ENCODE measurements at places on chromosomes 3 and 15.

DNA sequence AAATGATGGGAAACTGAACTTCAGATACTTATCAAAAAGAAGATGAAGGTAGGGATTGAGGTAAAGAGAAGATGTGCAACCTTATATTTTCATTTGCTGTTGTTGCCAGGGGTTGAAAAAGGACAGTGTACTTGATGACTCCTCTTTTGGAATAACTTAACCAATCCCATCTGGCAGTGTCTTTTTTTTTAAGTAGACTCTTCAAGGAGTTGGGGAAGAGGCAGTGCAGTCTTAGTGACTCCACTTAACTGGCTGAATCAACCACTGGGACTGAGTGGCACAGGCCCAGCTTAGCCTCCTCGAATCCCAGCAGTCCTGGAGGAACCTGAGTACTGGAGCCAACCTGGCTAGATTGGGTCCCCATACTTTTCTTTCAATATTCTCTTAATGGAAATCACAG lies 27.3 kb upstream of the FILIP1L start:
- no peak for DNase-seq

DNA sequence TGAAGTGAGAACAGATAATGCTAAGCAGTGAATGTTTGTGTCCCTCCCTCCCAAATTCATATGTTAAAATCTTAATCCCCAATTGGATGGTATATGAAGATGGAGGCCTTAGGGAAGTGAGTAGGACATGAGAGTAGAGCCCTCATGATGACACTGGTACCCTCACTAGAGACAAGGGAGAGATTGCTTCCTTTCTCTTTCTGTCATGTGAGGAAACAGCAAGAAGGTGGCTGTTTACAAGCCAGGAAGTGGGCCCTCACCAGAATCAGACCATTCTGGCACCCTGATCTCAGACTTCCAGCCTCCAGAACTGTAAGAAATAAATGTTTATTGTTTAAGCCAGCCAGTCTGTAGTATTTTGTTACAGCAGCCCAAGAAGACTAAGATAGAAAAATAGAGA lies 209.5 kb downstream of the SATB1 start:
- no peak for DNase-seq

DNA sequence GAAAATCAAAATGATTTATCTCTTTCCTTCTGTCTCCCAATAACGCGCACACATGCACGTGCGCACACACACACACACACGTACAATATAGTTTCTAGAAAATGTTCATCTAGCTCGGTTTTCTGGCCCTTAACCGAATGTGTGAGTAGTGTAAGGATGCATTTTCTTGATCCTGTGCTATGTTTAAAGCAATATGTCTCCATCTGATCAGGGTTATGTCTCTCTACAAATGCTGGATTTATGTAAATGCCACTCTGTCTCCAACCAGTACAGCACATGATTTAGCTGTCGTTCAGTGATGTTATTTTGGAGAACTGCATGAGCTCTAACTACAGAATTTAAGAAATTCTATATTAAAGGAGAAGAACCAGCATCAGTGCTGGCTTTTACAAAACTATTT lies 198.0 kb downstream of the TJP1 start:
- DNase-seq, result no peak

DNA sequence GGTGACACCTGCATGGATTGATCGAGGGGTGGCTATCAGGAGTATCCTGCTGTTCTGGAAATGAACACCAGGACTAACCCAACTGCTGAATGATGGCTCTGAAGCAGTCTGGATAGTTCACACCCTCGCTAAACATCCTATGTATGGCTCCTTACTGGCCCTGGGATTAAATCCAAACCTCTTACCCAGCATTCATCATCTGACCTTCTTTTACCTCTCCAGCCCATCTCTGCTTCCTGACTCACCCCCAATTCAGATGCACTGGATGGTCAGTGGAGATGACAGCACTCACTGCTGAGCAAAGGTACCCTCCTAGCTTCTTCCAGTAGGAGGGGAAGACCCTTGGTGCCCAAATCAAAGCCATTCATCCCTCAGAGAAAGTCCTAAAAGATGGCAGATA lies 235.2 kb upstream of the TRIM42 start:
- DNase-seq, result no peak

GRCh38 chr15:89852342-89852995 lies 37.8 kb upstream of the ANPEP start:
- no peak for DNase-seq

- no peak for DNase-seq
Observed at GRCh38 chr3:197031315-197032285, 2.0 kb upstream of the MELTF start.

DNA sequence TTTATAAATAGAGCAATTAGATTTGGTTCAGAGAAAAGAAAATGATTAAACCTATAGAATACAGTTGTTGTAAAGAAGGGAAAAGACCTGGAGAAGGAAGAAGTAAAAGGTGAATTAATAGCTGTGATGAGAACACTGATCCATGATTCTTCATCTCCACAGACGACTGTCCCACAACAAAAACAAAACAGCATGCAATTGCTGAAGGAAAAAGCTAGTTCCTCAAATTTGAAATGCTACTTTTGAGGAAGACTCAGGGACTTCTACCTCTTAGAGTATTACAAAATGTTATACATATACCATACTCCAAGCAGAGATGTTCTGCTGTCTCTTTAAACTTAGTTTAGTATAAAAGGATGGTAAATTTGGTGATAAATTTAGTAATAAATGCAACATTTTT lies 21.5 kb downstream of the ALCAM start:
- DNase-seq, result no peak

DNA sequence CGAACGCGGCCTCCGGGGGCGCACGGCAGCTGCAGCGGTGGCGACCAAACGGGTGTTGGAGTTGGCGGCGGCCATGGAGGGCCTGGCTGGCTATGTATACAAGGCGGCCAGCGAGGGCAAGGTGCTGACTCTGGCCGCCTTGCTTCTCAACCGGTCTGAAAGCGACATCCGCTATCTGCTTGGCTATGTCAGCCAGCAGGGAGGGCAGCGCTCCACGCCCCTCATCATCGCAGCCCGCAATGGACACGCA lies 725 bp downstream of the FEM1B start:
- DNase-seq, result no peak
